ENCODE measurements at places on chromosomes 11 and 22.

DNA sequence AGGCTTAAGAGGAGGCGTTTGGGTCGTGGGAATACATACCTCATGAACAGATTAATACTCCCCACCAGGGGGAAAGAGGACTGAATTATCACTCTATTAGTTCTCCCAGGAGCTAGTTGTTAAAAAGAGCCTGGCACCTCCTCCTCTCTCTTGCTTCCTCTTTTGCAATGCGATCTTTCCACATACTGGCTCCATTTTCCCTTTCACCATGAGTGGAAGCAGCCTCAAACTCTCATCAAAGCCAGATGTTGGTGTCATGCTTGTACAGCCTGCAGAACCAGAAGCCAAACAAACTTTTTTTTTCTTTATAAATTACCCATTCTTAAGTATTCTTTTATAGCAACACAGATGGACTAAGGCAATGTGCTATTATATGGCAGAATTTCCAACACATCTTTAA, 258.5 kb downstream of the FAM76B start:
- DNase-seq, result no peak

- no peak for DNase-seq
Observed at GRCh38 chr11:57244911-57245310, 7.9 kb upstream of the APLNR start.

DNA sequence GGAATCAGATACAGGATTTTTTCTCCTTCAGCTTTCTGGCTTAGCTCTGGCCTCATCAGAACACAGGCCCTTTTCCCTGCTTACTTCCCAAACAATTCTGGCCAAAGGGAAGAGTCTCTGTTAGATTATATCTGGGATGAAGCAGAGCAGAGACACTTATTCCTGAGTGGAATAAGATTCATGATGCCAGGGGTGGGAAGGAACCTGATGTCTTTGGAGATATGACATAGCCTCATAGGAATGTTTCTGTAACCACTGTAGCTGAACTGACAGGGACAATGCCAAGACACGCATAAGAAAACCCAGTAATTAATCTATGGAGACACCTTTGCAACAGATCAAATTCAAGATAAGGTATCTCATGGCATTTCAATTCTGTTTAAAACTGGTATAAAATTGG, 177.1 kb upstream of the RAG2 start:
- DNase-seq, result no peak

GRCh38 chr22:22366537-22366936, 122.0 kb downstream of the VPREB1 start:
- no peak for DNase-seq

- no peak for DNase-seq
Observed at GRCh38 chr11:112858289-112859023, 102.8 kb upstream of the NCAM1 start.

- DNase-seq, result no peak
Observed at GRCh38 chr11:57511741-57512430, 3.6 kb downstream of the SLC43A1 start.

DNA sequence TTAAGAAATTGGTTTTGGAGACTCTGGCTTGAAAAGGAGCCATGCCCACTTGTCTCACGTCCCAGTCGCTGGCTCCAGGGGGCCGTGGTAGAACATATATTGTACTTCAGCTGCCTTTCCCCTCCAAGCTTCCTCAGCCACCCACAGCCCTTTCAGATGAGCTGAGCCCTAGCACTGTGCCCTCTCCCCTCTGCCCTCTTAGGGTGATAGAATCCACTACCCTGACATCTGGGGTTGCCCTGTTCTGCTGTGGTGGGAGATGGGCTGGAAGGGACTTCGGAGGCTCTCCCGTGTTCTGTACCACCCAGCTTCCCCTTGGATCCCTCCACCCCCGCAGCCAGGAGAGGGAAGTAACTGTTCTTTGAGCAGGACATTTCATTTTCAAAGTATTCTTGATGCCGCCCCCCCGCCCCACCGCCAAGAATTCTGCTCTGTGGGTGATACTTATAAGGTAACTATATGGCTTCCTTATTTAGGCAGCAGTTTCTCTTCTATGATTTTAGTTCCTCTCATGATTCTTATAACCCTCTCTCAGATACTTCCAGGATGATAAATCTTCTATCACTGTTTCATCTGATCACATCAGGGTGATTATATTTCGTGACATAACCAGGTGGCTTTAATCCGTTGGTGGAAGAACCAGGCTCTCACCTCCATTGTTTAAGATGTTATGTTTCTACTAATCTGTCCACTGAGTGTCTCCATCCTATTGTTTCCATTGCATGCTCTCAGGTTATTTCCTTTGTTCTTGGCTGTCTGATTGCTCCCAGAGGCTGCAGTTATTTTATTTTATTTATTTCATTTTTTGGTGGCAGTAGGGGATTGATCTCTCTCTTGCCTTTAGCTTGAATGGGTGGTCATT, 24.1 kb downstream of the ZBTB16 start:
- no peak for DNase-seq

- no peak for DNase-seq
Observed at GRCh38 chr11:95338430-95338991, 107.5 kb upstream of the SESN3 start.

DNA sequence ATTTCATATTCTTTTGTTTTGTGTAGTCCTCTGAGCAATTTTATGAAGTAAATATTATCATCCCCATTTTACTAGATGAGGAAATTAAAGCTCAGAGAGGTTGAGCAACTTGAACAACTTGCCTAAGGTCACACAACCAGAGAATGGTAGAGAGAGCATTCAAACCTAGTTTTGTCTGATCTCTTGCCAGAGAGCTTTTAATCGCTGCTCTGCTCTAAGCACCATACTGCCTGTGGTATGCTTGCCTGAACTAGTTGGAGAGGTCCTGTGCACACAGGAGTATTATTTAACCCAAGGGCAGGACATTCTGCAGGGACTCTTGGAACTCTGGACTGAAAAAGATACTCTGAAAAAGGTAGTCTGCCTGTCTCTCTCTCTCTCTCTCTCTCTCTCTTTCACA, 38.5 kb downstream of the TRAF6 start:
- no peak for DNase-seq

- no peak for DNase-seq
Observed at GRCh38 chr11:36056160-36056751, 112.4 kb downstream of the LDLRAD3 start.

GRCh38 chr11:110962921-110963320, 250.7 kb upstream of the ARHGAP20 start:
- no peak for DNase-seq

DNA sequence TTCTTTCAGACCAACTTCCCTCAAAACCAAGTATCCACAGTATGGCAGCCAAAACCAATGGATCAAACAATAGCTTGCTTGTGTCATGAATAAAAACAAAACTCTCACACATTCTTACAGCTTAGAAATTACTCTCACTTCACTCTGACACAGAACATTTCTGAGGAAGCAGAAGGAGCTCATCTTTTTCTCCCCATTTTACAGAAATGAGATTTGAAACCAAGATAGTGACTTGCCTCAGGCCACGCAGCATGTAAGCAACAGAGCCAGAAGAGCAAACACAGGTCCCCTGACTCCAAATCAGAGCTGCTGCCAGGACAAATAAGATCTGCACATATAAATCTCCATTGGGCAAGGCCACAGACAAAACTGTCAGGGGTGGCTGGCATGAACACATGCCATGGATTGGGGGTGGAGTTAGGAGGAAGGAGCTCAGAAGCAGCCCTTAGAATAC, 64.8 kb downstream of the RAB30 start:
- DNase-seq, result no peak

GRCh38 chr22:30602049-30602448, 4.9 kb upstream of the TCN2 start:
- no peak for DNase-seq

DNA sequence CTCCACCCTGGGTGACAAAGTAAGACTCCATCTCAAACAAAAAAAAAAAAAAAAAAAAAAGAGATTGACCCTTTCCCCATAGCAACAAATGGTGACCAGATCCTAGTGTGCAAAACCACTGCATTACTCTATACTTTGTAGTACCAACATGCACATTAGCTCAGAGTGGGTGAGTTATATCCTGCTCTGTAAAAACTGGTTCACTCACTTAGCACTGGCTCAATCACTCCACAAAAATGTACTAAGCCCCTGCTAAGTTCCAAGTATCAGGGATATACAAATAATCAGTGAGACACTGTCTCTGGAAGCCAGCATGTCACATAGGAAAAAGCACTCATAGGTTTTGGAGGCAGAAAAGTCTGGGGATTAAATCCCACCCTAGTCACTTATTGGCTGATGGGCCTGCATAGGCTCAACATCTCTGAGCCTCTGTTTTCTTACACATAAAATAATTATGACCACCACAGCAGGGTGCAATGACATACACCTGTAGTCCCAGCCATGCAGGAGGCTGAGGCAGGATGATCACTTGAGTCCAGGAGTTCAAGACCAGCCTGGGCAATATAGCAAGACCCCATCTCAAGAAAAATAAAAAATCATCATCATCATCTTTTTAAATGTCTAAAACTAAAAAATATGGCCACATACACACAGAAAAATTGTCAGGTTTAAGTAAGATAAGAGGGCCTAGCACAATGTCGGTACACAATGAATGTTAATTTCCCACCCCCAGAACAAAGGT, 11.9 kb downstream of the FAM168A start:
- DNase-seq, result no peak

DNA sequence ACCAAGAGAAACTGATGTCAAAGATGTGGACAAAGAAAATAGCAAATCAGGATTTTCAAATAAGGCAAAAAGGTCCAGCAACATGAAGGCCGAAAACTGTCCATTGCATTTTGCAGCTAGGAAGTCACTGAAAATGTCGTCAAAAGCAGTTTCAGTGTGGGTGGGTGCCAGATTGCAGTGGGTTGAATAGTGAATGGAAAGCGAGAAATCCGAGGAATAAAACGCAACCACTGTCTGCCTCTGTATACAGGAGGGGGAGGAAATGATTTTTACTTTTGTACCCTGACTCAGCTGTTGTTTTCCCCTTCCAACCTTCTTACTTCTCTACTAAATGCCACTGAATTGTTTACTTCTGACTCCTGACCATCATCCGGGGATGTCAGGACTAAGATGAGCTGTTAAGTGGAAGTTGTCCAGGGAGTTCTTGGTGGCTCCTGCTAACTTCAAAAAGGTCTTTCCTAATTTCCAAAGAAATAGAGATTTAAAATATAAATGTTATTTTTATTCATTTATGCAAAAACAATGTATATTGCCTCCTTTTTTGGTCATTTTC, 64.9 kb upstream of the BIRC3 start:
- DNase-seq, result no peak

- no peak for DNase-seq
Observed at GRCh38 chr11:105786741-105787140, 176.9 kb downstream of the GRIA4 start.

DNA sequence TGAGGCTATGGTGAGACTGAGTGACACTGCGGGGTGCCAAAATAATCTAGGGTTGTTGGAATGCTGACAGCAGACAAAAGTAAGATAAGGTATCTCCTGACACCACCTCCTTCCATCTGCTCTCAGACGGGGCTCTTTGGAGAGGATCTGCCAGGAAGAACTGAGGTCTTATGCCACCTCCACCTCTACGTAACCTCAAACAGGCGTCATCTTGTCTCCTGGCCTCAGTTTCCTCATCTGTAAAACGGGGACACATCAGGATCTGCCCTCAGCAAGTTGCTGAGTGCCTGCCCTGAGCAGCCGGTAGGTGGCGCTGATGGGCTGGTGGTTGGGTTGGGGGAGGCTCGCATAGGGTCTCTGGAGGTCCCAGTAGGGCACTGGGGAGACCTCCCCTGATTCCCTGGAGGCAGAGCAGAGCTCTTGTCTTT, 1.7 kb upstream of the MYEOV start:
- DNase-seq, result no peak

GRCh38 chr11:72426103-72426757, 8.1 kb downstream of the CLPB start:
- no peak for DNase-seq

DNA sequence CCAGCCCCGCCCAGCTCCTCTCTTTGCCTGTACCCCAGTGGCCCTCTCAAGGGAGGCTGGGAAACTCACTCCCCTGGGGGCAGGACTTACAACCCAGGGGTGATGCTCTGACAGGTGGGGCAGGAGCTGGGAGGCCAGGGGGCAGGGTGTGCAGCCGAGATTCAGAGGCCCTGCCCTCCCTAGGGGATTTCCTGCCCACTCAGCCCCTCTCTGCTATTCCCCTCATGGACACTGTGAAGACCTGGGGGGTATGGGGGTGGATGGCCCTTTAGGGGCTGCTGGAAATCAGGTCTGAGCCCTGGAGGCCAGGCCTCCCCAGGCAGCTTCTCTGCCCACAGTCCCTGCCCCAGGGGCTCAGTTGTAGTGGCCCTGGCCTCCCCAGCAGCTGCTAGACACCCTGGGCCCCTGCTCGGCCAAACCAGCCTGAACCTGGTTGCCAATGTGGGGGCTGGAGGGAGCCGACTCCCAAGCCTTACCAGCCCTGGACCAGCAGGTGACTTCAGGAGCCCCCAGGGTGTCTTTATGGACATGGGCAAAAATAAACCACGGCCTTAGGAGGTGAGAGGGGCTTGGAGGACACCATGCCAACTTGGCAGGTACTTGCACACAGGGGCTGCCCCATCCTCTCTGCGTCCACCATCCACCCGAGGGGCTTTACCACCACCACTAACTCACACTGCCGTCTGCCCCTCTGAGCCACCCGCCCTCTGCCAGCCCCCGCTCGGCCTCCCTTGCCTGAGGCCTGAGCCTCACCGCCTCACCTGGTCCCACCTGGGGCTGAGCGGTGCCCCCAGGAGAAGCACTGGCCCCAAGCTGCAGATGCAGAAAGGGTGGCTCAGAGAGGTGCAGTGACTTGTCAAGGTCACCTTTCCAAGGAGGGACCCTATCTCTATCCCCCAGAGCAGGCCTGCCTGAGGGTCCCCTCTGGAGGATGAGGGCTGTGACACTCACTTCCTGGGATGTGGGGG, 2.8 kb upstream of the PHLDA2 start:
- DNase-seq, result no peak

DNA sequence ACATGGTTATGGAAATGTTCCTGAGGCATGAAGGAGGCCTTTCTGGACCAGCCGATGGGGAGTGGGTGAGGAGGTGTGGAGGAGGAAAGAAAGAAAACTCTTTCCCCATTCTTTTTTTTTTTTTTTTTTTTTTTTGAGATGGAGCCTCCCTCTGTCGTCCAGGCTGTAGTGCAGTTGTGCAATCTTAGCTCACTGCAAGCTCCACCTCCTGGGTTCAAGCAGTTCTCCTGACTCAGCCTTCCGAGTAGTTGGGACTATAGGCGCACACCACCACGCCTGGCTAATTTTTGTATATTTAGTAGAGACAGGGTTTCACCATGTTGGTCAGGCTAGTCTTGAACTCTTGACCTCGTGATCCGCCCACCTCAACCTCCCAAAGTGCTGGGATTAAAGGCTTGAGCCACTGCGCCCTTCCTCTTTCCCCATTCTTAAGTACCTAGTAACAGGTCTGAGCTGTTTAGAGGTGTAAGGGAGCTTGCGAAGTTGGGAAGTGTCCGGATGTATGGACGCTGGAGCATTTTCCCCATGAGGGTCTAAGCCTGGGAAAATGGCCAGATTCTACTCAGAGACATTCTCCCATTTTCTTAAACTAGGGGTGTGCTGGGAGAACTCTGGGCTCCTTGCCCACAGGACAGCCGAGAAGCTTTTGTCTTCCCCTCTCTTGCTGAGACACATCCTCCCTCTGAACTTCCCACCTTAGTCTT, 135.8 kb downstream of the TEAD1 start:
- no peak for DNase-seq
